ENCODE measurements at places on chromosomes 1 and 21. TPM values are rescaled to one million over a fixed set of nuclear protein-coding genes. Genes with fewer than 3 reads are reported as not detected.

SMIM34 gene
- total RNA-seq: 0.31 TPM

EEIG2 gene
- 6.9 TPM for total RNA-seq

A3GALT2 gene
- total RNA-seq: not detected

GPR3 gene
- total RNA-seq: 0.23 TPM

ATP1A1 gene
- total RNA-seq: 30.8 TPM

RHBDL2 gene
- total RNA-seq: not detected

CAMK2N1 gene
- total RNA-seq: 3.6 TPM

CRYBG2 gene
- not detected for total RNA-seq

TFF1 gene
- not detected for total RNA-seq

RPL11 gene
- total RNA-seq: 1,313 TPM

CRNN gene
- not detected for total RNA-seq

All from H4 (cell line).